ENCODE measurements at places on chromosomes 6 and 20.

- DNase-seq = no peak
Observed at GRCh38 chr20:35974256-35974655, 5.9 kb downstream of the CNBD2 start.

GRCh38 chr20:15740046-15740775 is 833.0 kb downstream of the KIF16B start:
- no peak for DNase-seq

DNA sequence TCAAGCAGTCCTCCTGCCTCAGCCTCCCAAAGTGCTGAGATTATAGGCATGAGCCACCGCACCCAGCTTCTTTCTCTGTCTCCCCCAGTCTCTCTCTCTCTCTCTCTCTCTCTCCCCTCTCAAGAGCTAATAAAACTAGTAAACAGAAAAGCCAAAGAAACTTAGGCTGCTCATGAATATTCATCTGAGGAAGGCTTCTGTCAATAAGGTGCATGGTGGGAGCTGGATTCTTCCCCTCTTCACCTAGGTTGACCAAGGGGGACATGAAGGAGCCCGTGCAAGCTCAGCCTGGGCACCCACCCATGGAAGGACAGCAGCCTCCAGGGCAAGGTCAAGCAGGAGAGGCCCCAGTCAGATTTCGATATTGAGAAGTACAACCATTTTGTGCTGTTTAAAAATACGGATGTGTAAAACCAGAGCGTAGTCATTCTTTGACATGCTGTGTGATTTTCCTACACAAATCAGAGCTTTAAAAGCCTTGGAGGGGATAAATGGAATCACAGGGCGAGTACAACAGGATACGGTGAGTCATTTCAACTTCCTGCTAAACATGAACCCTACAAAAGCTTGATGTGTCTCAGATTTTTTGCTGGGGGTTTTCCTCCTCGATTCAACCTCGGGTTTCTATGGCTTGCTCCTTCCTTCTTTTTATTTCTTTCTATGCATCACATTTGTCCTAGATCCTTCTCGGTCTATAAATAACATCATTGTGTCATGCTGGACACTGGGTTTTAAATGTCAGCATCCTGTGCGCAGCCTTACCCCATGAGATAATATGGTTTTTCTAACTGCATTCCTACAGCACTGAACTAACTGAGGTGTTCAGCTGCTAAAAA is 368.9 kb upstream of the JARID2 start:
- no peak for DNase-seq

- peak; percentile 71 for DNase-seq
Observed at GRCh38 chr6:527989-528673, 128.8 kb downstream of the HUS1B start.

- DNase-seq = no peak
Observed at GRCh38 chr6:113291751-113292445, 565.2 kb upstream of the MARCKS start.
